ENCODE measurements at places on chromosomes 13 and 19.

GRCh38 chr19:35718345-35719041, 690 bp downstream of the KMT2B start:
- peak; percentile 1 for ATAC-seq

- no peak for ATAC-seq
These were observed 15.7 kb downstream of the COMMD6 start for GRCh38 chr13:75521956-75522355.

DNA sequence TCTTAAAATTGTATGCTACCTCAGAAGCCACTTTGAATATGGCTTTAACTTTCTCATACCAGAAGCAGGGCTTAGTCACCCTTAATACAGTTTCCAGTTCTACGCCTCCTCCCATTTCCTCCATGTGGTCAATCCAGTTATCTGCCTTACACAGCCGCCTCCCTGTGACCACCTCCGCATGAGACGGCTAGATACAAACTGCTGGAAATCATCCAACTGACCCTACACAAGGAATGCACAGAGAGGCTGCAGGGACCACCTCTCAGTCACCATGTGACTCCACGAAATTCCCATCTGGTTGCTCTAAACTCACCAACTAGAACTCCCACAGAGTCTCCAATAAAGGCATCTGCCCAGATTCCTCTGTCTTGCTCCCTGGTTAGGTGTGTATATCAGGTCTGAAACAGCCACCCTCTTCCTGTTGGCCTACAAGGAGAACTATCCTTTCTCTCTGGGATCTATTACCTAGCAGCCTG, 6.8 kb downstream of the ZNF564 start:
- peak; percentile 48 for ATAC-seq

GRCh38 chr19:6811906-6812305, 39.4 kb downstream of the VAV1 start:
- no peak for ATAC-seq

DNA sequence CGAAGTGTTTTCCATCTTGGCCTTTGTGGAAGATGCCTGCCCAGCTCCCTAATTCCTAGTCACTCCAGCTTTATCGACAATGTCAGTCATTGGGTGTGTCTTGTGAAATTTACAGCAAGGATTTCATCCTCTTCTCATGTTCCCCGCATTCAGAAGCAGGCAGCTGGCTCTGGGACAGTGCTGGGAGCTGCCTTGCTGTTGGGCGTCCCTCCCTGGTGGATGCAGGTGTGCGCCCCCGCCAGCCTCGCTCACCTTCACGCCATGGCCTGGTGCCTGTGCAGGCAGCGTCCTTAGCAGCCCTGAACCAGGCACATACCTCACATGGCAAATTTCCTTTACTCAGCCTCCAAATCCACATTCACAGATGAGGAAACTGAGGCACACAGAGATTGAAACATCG, 39.7 kb upstream of the TFDP1 start:
- ATAC-seq: no peak

DNA sequence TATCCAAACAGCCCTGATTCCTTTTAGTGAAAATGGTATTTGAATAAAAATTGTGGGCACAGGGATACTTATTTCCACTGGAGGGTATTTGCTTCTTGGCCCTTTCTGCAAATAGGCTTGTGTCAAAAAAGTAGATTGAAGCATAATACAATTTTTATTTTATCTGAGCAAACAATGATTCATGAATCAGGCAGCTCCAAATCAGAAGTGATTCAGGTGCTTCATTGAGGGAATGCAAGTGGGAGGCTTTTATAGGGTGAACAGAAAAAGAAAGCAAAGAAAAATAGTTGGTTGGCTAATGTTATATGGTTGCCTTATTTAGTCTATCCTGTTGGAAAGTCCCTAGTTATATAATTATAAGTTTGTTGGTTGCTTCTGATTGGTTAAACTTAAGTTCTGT, 117.9 kb downstream of the ITGBL1 start:
- no peak for ATAC-seq

DNA sequence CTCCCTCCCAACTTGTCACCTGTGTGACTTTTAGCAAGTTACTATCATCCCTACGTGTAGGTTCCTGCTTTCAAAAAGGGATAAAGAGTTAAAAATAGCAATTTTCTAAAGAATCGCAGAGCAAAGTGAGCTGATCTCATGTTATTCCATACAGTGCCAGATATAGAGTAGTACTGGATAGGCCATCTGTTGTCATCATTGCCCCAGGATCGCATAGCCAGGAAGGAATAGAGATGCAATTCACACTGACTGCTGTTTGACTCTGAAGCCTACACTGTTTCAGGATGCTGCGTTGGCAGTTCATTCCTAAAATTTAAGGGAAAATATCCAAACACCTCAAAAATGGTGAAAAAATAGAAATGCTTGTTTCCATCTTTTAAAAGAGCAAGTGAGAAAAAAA, 138.9 kb downstream of the SHISA2 start:
- ATAC-seq: no peak

DNA sequence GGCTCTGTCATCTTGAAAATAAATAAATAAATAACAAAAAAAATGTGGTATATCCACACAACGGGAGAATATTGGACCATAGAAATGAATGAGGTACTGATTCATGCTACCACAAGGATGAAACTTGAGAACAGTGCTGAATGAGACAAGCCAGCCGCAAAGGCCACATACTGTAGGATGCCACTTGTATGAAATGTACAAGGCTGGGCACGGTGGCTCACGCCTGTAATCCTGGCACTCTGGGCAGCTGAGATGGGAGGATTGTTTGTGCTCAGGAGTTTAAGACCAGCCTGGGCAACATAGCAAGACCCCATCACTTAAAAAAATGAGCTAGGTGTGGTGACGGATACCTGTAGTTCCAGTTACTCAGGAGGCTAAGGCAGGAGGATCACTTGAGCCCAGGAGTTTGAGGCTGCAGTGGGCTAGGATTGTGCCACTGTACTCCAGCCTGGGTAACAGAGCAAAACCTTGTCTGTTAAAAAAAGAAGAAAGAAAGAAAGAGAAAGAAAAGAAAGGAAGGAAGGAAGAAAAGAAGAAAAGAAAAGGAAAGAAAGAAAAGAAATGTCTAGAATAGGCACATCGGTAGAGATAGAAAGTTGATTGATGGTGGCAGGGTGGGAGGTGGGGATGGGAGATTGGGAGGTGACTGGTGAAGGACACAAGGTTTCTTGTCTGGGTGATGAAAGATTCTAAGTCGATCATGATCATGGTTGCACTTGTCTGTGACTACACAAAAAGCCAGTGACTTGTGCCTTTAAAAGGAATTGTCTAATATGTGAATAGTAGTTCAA, 20.3 kb downstream of the HPN start:
- ATAC-seq: no peak

- no peak for ATAC-seq
These were observed at the start of gene DMKN for GRCh38 chr19:35513628-35514281. Gene DMKN (minus strand): TSS chr19:35513649. CDS start chr19:35513475, 174 bp downstream.

DNA sequence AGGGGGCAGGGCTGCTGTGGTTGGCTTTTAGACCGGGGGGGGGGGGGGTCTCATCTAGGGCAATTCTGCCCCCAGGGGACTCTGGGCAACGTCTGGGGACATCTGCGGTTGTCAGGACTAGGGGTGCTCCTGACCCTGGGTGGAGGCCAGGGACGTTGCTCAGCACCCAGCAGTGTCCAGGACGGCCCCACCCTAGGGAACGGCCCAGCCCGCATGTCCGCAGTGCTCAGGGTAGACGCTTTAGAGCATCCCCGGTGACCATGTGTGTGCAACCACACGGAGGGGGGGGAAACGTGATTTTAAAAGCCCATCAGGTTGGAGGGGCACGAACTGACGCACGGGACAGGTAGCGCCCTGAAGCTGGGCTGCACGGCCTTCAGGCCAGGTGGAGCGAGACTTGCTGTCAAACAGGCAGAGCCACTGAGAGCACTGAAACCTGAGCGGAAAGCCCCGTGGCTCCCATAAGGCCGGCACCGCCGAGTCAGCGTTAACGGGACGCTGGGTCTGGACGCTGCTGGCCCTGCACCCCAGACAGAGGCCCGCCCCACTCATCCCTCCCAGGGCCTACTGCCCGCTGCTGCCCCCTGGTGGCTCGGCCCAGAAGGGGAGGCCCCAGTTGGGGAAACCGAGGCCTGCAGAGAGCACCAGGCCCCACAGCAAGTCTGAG, 8.3 kb downstream of the CACTIN start:
- ATAC-seq: peak; percentile 49

DNA sequence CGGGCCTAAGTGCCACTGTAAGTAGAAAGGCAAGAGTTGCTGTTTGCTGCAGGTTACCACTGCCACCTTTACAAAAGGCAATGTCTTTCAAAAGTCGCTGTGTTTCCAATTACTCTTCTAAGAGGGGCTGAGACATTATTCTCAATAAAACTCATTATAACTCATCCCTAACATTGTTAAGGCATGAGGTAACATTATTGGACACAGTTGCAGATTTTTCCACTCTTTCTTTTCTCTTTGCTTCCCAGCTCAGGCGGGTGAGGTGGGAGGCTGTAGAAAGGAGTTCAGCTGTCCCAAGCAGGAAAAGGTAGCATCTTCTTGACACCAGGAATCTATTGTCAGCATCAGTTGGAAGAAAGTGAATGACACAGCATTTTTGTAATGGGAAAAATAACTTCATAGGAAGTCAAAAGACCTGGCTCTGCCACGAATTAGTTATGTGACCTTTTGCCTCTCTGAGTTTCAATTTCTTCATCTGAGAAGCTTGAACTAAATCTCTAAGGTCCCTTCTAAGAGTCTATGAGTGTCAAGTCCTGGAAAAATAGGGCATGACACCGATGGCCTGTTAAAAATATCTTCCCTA, 2.1 kb upstream of the UBL3 start:
- ATAC-seq: no peak

DNA sequence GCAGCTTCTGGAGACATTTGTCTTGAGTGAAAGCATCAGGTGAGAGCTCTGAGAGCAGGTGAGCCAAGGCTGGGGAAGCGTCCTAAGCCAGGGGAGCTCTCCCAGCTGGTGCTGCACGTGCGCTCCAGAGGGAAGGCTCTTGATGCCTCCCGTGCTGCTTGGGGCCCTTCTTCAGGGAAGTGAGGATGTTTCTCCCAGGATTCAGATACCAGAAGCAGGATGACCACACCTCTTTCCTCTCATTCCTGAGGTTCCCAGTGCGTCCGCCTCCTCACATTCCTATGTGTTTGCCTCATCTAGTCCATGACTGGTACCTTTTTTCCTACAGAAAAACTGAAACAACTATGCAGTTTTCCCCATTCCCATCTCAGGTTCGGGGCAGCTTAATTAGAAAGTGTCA, 231.0 kb upstream of the IRS2 start:
- ATAC-seq: no peak

DNA sequence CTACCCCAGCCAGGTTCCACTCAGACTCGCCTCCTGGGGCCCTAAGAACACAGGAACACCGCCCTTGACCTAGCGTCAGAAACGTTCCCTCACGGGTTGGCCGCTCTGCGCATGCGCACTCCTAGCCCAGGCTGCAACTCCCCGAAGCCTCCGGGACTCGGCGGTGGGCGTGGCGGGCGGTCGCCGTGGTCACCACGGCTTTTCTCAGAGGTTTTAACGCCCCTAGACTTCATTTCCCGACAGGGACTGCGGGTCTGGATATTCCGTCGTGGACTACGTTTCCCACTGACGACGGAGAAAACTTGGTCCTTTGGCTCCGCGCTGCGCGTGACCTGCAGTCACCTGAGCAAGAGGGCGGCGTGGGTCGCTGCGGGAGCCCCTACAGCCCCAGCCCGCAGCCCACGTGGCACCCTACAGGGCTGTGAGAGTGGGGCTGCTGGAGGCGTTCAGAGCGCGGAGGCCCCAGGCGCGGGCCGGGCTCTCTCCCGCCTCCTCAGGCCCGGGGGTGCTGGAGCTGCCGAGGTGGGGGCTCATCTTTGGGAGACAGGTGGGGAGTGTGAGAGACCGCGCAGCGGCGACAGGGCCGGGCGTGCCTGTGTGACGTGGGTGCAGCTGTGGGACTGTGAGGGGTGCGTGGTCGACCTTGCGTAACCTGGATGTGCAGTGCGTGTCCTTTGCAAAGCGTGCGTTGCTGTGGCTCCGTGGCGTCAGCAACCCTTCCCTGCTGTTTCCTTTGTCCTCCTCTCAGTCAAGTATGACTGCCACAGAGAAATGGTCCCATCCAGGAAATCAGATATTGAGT, 38.0 kb upstream of the ZNF573 start:
- ATAC-seq: peak; percentile 9

GRCh38 chr13:107956889-107957288, 258.4 kb downstream of the LIG4 start:
- ATAC-seq: no peak

DNA sequence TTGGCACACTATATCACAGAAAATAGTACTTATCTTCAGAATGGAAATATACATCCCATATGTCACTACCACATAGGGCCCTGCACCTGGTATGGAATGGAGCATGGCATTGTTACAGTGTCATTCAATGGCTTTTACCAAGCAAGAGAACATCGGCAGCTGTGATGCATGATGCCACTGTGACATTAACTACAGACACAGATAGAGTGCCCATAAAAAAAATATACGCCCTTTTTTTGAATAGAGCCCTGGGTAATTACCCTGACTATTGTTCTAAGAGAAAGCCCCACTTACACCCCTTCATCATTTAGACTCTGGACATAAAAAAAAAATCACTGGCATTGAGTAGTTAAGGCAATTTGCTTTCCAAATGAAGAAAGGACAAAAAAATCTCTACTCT, 320.3 kb downstream of the DNAJC15 start:
- ATAC-seq: no peak

- no peak for ATAC-seq
These were observed 26.9 kb downstream of the MED4 start for GRCh38 chr13:48068036-48068435.

- no peak for ATAC-seq
These were observed 55.4 kb upstream of the ADGRE5 start for GRCh38 chr19:14325863-14326262.

DNA sequence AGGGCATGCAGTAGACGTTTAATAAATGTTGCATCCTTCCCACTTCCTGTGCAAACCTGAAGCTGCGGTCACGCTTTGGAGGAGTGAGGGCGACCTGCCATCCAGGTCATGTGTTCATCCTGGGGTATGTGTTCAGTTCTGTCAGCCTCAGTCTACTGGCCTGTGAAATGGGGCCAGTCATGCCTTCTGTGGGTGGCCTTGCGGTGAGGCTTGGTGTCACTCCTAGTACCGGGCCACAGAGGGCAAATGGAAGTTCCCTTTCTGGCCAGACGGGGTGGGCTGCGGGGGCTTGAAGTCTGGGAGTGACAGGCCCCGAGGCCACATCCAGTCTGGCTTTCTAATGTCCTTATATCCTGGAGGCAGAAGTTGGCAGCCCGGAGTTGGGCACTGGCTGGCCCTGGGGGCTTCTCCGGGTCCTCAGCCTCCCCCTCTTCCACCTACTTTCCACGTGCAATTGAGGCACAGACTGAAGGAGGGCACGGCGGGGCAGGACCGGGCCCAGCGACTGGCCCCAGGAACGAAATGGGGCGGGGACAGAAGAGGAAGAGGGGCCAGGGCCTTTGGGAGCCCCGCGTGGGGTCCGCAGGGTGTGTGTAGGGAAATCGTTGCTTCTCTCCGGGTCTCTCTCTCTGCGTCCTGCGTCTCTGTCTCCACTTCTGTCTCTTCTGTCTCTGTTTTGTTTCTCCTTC, 11.1 kb downstream of the PDE4A start:
- ATAC-seq: peak; percentile 9

- peak; percentile 95 for ATAC-seq
These were observed at the start of gene GARRE1 for GRCh38 chr19:34254046-34254697. Gene GARRE1 (plus strand): TSS chr19:34254554. CDS start chr19:34300474, 45,920 bp downstream.

GRCh38 chr13:80312012-80312704, 28.8 kb downstream of the SPRY2 start:
- ATAC-seq: no peak

GRCh38 chr19:12365236-12366162, at the start of gene ZNF442:
Gene ZNF442 (minus strand): TSS chr19:12365683. CDS start chr19:12363631, 2,052 bp downstream.
- ATAC-seq: peak; percentile 99

GRCh38 chr19:51075998-51076397, 6.7 kb downstream of the KLK14 start:
- no peak for ATAC-seq
